Activated CD4-positive, alpha-beta T cell treated with anti-CD3 and anti-CD28 coated beads for 24 hours (primary cell): ENCODE measurements at places on chromosomes 3 and 15.

DNA sequence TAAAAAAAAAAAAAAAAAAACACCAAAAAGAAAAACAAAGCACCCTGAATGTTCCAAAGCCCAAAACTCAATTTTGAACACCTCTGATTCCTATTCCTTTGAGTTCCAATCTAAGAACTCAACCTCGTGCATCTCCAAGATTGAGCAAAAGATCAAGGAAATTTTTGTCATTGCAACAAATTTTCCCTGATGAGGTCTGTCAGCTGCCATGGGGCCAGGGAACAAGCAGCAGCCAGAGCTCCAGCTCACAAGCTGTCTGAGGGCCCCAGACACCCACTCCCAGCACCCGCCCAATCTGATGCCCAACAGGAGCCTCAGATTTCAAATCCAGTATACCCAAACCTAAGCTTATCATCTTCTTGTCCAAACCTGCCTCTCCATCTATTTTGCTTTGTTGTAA, 87.6 kb upstream of the ACP3 start:
- DNase-seq = no peak

DNA sequence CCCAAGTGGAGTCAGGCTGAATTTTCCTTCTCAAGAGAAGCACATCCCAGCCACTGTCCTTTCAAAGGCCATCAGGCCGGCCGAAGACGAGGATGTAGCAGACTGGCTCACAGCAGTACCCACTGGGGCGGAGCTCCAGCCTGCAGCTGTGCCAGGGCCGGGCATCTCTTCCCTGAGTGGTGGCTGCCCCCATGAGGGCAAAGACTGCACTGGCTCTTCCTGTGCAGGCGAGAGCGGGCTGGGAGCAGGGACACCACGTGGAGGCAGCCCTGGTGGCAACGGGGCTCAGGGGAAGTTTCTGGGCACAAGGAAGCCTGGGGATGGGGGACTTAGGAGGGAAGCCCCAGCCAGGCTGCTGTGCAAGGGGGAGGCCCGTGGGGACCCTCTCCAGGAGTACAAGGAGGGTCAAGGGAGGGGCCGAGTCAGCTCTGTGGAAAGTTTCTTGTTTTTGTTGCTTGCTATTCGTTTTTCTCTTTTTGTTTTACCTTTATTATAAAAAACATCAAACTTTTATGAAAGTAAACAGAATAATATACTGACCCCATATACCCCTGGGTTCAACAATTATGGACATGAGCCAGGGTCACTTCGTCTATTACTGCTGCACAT, 66.1 kb downstream of the RPN1 start:
- DNase-seq = peak; percentile 47

GRCh38 chr15:69834761-69835160, 263.0 kb downstream of the TLE3 start:
- no peak for DNase-seq

- DNase-seq = no peak
Measured at GRCh38 chr15:77544162-77544561, 88.5 kb downstream of the LINGO1 start.

GRCh38 chr15:100060276-100060926, 281.4 kb downstream of the ADAMTS17 start:
- DNase-seq = no peak

DNA sequence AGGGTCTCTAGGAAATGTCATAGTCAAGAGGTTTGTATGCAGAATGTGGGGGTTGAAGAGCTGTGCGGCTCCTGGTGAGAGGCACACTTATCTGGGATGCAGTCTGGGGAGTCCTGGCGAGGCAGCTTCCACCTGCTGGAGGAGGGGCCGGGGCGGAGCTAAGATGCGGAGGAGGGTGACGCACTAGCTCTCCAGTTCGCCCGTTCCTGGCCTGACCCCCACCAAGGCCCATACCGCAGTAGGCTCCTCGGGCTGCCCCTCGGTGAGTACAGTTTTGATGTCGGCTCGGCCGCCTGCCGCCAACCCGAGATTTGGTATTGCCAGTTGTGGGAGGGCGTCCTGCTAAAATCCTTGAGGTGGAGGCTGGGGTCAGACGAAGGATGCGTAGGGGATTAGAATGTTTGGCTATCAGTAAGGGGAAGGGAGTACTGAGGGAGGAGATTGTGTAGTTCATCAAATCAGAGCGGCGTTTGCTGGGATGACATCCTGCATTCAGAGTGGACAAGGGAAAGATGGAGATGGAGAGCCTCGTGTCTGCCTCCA, at the start of gene SCG5:
TSS of gene SCG5 (plus strand) at position 194 of the 543 bp plus-strand sequence. CDS start 1,883 bp downstream, outside the sequence.
- no peak for DNase-seq

- DNase-seq = no peak
Measured at GRCh38 chr3:185741586-185741985, 83.3 kb downstream of the IGF2BP2 start.

DNA sequence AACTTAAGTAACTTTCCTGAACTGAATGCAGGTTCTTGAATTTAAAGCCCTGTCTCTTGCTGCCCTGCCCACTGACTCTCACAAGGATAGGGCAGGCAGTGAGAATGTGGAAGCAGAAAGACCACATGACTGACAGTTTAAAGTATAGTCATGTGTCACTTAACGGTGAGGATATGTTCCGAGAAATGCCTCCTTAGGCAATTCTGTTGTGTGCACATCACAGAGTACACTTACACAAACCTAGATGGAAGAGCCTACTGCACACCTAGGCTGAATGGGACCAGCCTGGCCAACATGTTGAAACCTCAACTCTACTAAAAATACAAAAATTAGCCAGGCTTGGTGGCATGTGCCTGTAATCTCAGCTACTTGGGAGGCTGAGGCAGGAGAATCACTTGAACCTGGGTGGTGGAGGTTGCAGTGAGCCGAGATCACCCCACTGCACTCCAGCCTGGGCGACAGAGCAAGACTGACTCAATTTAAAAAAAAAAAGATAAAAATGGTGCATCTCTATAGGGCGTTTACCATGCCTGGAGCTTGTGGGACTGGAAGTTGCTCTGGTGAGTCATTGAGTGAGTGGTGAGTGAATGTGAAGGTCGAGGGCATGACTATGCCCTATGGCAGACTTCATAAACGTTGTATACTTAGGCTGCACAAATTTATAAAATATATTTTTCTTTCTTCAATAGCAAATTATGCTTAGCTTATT, 18.9 kb upstream of the COPG1 start:
- peak; percentile 10 for DNase-seq

DNA sequence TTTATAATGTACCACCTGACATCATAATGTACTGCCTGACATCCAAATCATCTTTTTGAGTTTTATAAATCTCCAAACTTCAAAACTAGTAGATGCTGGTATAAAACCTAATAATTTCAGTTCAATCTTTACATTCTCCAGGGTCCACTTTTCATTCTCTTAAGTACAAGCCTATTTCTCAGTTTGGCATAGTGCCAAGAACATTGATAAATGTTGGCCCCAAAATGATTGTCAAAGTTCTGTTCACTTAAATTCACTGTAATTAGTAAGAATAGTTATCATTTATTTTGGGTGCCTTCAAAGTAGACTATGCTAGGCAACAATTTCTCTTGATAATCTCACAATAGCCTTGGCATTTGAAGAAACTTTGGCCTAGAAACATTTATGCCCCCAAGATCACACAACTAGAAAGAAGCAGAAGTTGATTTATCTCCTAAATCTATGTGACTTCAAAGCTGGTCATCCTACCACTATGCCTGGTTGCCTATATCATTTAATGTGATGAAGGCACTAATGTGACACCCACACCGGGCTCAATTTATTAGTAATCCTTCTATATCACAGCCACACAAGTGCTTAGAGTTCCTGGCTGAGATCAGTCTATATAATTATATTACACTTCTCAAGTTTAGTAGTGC, 101.7 kb downstream of the ZNF609 start:
- DNase-seq = no peak

- DNase-seq = no peak
Measured at GRCh38 chr3:115638991-115639390, 15.7 kb downstream of the GAP43 start.

DNA sequence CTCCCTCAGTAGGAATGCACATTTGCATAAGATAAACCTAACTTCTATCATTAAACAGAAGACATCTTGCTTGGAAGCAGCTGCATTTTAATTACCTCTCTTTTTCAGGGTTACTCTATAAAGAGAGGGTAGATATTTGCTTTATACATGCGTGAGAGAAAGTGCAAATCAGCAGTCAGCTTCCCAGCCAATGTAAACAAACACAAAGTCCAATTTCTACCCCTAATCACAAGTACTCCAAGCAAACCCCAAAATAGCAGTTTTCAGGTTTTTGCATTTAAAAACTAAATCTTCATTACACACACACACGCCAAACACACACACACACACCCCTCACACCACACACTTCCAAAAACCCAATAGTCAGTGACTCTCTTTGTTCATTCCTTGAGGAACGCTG, 303.9 kb upstream of the ALCAM start:
- DNase-seq = no peak

DNA sequence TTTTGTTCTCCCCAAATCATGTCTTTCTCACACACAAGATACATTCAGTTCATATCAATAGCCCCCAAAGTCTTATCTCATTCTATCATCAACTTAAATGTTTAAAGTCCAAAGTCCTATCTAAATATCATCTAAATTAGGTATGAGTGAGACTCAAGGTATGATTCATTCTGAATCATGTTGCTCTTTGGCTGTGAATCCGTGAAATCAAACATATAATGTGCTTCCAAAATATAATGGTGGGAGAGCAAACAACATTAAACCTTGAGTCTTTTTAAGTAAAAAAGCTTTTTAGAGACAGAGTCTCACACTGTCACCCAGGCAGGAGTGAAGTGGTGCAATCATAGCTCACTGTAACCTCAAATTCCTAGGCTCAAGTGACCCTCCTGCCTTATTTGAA, 139.1 kb downstream of the SAMMSON start:
- DNase-seq = no peak

GRCh38 chr3:126014252-126014651, 45.3 kb downstream of the ROPN1B start:
- no peak for DNase-seq

DNA sequence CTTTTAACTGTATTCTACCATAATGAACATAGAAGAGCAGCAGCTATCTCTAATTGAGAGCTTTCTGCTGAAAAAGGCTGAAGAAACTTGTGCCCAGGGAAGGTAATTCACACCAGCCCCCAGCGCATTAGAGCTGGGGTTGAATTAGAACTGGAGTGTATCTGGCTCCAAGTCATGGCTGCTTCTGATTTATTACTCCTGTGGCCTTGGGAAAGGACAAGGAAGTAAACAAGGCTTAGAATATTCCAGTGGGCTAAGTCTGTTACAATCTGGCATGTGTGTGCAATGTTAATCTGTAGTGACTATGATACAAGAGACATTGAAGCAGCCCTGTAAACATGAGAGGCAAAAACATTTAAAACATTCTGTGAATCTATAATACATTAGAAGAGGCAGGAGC, 18.1 kb downstream of the CPA3 start:
- no peak for DNase-seq

- no peak for DNase-seq
Measured at GRCh38 chr3:9732080-9732739, 675 bp downstream of the BRPF1 start.

DNA sequence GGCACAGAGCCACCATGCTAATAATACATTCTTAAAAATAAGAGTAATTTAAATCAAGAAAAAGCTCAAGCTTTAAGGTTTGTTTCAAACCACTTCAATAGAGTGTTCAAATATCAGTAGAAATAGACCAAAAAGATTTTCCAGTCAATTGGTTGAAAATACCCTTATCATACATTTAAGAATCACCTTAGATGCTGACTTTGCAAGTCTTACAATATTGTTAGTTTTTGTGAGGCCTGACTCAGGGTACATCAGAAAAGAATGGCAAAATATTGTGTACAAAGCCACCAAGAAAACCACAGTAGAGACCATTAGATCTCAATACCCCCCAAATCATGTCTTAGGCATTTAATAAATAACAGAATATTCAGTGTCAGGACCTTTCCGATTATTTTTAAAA, 19.8 kb upstream of the NRG4 start:
- DNase-seq = no peak

- no peak for DNase-seq
Measured at GRCh38 chr15:95520511-95520910, 810.0 kb upstream of the NR2F2 start.

DNA sequence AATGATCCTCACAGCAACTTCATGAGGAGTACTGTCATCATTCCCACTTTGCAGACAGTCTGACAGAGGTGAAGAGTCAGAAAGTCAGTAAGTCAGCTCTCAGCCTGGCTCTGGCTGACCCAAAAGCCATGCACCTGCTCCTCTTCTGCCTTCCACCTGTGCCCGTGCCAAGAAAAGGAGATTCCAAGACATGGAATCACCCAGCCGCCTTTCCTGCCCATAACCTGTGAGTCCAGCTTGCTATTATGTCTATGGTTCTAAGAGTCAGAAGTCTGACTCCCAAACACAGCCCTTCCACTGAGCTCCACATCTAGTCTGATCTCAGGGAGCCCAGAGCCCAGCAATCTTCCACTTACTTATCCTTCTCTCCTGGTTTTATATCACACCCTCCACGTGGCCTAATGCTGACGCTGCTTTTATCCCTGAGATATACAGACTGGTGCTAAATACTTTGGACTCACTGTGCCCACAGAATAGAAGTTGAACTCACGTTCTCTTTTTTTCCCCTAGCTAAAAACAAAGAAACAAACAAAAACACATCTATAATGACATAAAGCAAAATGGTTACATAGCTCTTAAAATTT, 66.0 kb downstream of the PLD1 start:
- DNase-seq = no peak

DNA sequence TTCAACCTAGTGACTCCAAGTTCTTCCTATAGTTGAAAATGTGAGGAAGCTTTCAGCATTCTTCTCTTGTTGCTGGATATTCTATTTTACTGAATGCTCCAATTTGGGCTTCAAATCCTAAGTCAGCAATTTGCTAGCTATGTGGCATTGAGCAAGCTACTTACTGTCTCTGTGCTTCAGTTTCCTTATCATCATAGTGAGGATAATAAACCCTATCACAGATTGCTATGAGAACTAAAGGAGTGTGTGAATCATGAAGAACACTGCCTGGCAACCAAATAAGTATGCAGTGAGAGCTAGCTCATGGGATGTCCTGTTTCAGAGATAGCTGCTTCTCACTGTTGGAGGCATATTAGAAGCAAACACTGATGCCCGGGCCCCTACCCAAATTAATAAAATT, 163.8 kb upstream of the CDIN1 start:
- no peak for DNase-seq

DNA sequence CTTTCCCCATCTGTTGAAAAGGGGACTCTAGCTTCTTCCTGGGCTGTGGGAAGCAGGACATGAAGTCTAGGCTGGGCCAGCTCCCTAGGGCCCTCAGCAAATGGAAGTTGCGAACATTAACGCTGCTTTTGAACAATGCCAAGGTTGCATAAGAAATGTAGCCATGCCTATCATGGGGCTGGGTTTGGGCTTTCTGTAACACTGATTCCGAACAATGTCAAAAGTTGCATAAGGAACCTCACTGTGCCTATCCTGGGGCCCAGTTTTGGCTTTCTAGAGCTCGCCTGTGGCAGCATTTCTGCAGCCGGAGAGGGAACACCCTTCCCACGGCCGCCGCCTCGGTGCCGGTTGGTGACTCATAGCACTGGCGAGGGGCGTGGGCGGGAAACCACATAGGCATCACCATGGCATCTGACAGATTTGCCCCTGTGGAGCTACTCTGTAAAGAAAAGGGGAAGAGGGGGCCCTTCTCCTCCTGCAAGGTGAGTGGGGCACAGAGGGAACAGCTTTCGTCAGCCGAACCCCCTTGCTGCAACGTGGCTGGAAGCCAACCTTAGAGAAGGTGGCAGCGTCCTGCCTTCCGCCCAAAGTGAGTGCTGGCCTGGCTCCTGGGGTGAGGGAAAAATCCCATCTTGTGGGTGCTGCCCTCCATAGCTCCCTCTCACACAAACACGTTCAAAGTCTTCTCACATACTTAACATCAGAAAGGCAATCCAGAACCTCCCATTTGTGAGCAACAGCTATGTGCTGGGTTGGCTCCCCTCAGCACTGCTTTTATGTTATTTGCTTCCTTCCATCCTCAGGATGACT, 46.6 kb upstream of the ATP2B2 start:
- peak; percentile 84 for DNase-seq
